ENCODE measurements at places on chromosomes 3 and 15.

DNA sequence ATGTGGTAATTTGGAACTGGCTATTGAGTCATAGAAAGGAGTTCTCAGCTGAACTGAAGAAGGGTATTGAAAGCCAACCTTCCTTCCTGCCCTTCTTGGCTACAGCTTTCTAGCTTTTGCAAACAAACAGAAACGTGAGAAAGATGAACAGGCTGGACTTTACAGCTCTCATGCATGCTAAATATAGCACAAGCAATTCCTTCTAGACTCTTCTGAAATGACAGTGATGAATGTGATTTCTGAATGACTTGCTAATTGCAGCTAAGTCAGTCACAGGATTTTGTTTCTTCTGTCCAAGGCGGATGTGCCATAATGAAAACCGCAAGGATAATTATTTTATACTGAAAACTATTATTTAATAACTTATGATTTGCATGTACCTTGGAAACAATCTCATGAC lies 36.3 kb downstream of the BCHE start:
- DNase-seq: no peak

- DNase-seq: no peak
Observed at GRCh38 chr3:127666676-127667075, 6.1 kb upstream of the ABTB1 start.

DNA sequence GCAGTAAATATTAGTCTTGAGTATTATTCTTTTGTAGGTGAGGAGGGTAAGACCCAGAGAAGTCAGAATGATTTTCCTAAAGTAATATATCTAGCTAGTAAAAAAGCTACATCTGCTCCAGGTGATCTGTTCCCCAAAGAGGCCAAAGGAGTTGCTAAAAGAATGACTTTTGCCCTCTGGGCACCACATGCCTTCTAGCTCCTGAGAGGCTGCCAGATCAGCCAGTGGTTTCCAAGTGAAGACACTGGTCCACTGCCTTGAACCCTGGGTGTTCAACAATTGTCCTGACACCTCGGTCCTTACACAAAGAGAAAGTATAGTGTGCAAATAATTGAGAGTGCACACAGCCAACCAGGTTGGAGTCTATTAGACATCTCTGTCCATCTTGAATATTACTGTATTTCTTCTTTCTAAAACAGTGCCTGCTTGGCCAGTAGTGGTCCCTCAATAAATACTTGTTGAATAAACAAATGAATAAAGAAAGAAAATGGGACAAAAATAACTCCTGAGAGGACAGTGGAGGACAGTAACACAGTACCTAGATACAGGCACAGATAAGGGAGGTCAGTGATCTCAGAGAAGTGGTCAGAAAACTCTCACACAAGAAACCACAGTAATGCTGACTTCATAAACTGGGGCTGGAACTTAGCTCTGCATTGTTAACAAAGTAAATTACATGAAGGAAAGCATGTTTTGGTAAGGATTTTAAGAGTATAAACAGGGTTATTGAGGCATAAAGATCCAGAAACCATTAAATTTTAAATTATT lies 56.6 kb upstream of the CSTA start:
- DNase-seq: no peak

GRCh38 chr3:123112232-123112631 lies 45.4 kb downstream of the PDIA5 start:
- no peak for DNase-seq

DNA sequence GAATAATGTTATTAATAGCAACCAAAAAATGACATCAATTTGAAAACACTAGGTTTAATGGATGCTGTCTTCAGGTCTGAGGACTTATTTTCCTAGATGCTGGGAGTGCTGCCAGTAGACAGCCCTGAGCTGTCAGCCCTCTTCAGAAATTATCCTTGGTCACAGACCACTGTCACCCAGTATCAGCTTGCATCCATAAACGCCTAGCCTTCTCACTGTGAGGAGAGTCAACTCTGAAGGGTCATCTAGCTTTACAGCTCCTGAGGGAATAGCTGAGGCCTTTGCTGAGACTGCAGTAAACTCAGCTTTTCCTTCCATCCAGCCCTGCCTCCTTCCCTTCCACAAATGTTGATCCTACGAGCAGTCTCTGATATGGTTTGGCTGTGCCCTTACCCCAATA lies 19.4 kb upstream of the MNS1 start:
- no peak for DNase-seq

DNA sequence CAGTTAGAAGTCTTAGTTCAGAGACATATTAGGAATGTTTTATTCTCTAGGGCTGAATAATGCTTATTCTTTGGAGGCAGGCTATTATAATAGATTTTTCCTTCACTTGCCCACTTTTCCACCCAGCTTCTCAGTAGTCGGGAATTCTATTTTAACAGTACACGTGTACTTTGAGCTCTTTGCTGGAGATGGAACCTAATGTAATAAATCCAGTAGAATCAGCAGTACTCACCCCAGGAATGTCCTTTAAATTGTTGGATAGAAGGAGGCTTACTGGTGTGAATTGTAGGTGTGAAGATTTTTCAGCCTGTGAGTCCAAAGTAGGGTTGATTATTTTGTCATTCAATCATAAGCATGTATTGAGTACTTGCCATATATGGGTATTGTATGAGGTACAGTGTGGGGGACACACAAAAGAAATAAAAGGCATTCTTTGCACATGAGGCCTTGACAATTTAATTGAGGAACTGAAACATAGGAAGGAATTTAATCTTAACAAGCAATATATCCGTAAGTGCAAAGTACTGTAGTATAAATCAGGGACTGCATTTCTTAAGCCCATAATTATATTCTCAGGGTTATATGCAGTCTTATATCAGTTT lies 29.5 kb upstream of the MGA start:
- DNase-seq: no peak

DNA sequence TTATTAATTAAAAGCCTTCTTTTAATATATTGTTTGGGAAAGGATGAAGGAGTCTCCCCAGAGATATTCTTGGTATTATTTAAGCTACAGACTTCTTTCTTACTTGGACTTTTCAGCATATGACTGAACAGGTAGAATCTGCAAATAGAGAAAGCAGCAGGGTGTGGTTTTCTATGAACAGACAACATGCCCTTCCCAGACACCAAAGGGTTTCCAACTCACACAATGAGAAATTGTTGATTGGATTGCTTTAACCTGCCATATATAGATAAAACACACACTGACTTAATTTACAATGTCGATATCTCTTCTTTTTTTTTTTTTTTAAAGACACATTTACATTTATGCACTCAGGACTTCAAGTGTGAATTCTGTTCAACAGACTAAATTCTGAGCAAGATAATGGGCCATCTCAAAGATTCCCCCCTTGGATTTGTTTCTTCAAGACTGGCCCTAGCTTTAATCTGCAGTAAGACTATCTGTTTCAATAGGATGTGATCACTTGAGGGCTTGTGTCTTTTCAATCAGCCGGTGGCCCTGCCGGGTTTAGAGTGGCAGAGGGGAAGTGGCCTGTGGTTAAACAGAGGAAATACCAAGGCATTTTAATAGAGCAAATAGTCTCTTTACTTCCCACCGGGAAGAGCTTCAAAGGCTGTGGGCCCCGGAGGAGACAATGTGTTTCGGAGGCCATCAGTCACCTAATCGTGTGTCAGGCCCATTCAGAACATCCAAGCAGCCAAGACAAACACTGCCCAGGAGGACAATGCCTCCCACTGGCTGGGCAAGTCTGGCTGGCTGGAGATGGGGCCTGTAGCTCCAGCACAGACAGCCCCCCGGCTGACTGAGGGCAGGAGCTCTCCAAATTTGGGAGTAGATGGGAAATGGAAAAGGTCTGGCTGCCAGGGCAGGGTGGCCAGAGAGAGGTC lies 6.1 kb downstream of the IL17RD start:
- no peak for DNase-seq

GRCh38 chr15:72968531-72968922 lies 83.7 kb upstream of the NEO1 start:
- DNase-seq: no peak

DNA sequence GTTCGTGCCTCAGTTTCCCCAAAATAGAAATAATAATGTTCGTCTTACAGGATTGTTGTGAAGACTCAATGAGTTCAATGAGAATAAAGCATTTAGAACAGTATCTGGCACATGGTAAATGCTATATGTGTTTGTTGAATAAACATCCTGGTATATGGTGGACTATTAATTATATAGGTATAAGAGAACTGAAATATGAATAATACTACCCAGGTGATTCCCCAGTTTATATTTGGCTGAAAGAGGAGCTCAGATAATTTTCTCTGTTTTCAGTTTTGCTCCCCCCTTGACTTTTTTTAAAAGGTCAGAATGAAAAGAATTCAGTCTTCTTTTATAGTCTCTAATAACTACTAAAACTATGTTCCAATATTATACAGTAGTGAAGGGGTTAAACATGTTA lies 46.9 kb downstream of the USP8 start:
- DNase-seq: no peak

DNA sequence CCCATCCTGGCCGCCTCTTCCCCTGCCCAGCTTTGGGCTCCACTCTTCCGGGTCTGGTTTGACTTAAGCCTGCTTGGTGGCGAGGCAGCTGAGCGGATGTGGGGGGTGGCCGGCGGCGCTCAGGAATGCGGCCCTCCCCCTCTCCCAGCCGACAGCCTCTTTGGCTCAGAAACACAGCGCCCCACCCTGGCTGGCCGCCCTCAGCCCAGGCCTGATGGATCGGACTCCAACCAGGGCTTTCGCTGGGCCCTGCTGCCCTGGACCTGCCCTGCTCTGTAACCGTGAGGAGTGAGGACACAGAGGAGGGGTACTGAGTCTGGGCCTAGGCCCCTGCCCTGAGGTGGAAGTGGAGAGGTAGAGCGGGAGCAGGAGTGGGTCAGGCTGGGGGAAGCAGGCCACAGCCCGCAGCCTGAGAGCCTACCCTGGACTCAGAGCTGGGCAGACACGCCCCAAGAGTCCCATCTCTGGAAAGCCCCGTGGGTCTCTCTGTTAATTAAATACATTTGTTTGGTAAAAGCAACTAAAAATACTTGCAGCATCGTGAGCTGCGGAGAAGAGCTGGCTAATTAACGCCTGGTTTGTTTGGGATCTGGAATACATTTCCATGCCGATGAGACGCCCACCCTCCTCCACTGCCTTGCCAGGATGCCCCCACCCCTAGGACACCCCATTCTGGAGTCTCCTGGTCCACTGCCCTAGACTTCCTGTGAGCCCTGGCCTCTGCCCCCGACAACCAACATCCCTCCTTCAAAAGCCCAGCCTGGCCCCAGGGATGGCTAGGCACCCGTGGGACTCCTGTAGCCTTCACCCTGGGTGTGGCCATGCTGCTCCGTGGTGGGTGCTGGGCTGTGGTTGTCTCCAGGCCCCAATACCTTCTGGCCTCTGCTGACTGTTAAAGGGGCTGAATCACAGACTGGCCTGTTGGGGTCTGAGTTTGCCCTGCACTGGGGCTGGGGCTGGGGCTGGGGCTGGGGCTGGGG lies 19.6 kb downstream of the PLXNA1 start:
- DNase-seq: no peak

GRCh38 chr3:20062996-20063395 lies 22.8 kb downstream of the KAT2B start:
- DNase-seq: no peak
